ENCODE measurements at places on chromosomes 13 and 19.
A peak's percentile ranks its signal among the peaks of the same experiment; 100 is the strongest.

GRCh38 chr13:72145383-72145782, 278.4 kb upstream of the DACH1 start:
- no peak for DNase-seq

DNA sequence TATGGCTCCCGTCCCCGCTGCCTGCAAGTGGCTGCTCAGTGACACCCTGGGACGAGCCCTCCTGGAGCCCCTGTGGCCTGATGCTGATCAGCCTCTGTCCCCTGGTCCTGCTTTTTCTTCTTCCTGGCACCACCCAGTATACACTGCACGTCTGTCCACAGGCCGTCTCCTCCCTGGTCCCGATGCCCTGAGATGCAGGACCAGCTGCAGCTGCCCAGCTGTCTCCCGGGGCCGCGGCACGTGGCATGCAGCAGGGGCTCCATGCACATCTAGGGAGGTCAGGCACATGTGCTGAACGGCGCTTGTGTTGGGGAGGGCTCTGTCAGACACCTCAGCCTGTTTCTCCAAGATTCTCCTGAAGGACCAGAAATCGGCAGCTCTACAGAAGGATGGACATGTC, 30.2 kb downstream of the ZFR2 start:
- no peak for DNase-seq

GRCh38 chr19:48975947-48976847, 11.1 kb downstream of the FTL start:
- no peak for DNase-seq

- no peak for DNase-seq
These were observed 35.5 kb upstream of the LDLR start for GRCh38 chr19:11053817-11054195.

- DNase-seq = no peak
These were observed 1486.8 kb downstream of the EFNB2 start for GRCh38 chr13:105048677-105049076.

DNA sequence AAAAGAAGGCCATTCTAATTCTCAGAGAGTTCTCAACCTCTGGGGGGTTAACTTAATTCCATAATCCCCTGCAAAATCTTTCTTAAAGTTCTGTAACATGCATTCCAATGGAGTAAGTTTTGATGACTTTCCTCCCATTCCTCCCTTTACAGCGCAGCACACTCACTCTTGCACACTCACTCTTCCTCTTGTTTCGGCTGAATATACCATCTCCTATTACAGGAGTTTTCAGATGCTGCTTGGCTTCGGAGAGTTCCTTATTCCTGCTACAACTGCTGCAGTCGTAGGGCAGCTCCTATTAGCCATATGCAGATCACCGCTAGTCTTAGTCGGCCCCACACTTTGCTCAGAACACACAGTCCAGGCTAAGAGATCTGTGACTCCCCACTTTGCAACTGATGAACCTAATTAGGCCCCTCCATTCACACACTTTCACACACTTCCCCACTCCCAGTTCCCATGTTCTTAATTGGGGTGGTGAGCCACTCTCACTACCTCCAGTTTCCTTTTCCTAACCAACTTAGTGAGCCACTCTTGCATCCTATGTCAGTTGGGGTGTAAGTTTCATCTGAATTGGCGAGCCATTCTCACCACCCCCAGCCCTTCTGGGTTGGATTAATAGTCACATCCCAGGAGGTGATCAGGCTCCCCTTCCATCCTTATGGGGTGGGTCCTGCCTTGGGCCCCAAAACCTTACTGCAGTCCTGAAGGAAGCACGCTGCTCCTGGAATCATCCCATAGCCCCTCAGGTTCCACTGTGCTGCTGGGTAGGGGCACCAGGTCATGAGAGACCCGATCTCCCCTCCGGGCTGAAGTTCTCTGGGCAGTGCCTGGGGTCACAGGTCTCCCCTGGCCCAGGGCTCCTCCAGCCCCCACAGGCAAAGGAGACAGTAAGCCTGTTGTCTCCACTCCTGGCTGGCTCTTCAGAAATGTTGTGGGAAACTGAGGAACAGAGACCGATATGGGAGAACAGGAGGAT, 53.9 kb downstream of the OR10H4 start:
- no peak for DNase-seq

- no peak for DNase-seq
These were observed 24.1 kb upstream of the WDR18 start for GRCh38 chr19:960020-960419.

- no peak for DNase-seq
These were observed 214.0 kb downstream of the ENOX1 start for GRCh38 chr13:43572656-43573360.

DNA sequence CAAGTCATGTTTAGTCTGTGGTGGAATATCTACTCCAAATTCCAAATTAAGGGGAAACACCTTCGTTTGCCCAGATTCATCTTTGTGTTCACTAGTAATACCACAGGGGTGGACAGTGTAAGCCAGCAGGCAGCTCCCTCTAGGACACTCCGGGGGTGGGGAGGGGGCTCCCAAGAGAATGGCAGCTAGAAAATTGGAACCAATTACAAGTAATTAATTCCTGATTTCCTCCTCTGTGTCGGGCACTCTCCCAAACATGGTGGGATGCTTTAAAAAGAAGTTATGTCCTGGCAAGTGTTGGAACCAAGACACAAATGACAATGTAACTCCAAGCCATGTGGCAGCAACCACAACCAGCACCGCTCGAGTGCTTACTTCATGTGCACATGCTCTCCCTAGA, 5.9 kb downstream of the COL4A1 start:
- DNase-seq = no peak

DNA sequence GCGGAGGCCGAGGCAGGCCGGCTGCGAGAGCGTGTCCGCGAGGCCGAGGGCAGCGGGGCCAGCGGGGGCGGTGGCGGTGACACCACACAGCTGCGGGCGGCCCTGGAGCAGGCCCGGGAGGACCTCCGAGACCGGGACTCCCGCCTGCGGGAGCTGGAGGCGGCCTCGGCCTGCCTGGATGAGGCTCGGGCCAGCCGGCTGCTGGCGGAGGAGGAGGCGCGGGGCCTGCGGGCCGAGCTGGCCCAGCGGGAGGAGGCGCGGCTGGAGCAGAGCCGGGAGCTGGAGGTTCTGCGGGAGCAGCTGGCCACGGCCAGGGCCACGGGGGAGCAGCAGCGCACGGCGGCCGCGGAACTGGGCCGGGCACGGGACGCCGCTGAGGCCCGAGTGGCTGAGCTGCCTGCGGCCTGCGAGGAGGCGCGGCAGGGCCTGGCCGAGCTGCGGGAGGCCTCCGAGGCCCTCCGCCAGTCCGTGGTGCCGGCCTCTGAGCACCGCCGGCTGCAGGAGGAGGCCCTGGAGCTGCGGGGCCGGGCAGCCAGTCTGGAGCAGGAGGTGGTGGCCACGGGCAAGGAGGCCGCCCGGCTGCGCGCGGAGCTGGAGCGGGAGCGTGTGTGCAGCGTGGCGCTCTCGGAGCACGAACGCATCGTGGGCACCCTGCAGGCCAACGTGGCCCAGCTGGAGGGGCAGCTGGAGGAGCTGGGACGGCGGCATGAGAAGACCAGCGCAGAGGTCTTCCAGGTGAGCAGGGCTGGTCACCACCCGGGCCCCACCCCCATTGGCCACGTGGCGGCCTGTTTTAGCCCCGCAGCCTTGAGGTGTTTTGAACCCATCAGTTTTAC, 11.7 kb upstream of the EBI3 start:
- DNase-seq = no peak

- peak; percentile 86 for DNase-seq
These were observed 1.4 kb downstream of the RASA3 start for GRCh38 chr13:114130837-114131582.

- DNase-seq = no peak
These were observed 1.1 kb upstream of the MISP start for GRCh38 chr19:749811-750210.

GRCh38 chr19:34847393-34847792, 74.4 kb upstream of the ZNF599 start:
- DNase-seq = no peak

DNA sequence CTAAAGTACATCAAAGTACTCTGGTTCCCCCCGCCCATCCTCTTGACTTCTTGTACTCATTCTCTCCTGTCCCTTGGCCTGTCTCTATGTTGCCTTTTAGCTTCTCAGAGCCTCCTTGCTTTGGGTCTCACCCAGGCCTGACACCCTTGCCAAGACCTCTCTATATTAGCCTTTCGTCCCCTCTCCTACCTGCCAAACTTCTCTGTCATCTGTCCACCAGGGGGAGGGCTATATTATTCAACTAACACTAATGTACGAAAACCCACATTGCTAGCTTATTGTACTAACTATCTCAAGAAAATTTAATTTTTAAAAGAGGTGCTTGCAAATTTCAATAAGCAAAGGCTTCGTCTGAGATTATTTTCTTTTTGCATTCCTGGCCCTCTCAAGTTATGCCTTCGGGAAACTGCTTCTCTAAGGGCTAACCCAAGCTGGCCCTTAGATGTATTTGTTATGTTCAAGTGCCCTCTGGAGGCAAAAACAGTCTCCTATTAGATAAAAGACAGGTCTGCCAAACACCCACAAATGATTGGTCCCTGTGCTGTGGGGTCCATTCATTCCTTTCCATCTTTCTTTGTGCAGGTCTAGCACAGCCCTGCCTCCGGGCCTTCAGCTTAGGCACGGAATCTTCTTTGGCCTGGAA, 6.3 kb upstream of the MRPS31 start:
- peak; percentile 93 for DNase-seq

DNA sequence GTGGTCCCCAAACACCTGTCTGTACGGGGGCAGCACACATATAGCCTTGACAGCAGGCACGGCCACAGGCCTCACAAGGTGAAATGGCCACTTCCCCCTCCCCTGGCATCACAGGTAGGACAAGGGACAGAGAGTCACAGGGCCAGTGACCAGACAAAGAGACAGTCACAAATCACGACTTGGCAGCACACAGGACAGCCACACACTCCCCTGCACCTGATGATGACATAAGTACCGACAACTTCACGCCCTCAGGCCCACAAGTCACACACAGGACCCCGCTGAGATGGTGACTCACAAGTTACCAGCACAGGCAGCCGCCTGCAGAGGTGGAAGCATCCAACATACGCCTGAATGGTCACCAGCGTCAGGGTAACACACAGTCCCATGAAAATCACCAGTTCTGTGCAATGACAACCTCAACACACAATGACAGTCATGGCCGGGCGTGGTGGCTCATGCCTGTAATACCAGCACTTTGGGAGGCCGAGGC, 16.5 kb downstream of the TYK2 start:
- DNase-seq = no peak

- DNase-seq = no peak
These were observed 9.4 kb downstream of the C19orf12 start for GRCh38 chr19:29705706-29706105.

- DNase-seq = peak; percentile 51
These were observed 224.8 kb downstream of the NHLRC3 start for GRCh38 chr13:39263033-39263432.

DNA sequence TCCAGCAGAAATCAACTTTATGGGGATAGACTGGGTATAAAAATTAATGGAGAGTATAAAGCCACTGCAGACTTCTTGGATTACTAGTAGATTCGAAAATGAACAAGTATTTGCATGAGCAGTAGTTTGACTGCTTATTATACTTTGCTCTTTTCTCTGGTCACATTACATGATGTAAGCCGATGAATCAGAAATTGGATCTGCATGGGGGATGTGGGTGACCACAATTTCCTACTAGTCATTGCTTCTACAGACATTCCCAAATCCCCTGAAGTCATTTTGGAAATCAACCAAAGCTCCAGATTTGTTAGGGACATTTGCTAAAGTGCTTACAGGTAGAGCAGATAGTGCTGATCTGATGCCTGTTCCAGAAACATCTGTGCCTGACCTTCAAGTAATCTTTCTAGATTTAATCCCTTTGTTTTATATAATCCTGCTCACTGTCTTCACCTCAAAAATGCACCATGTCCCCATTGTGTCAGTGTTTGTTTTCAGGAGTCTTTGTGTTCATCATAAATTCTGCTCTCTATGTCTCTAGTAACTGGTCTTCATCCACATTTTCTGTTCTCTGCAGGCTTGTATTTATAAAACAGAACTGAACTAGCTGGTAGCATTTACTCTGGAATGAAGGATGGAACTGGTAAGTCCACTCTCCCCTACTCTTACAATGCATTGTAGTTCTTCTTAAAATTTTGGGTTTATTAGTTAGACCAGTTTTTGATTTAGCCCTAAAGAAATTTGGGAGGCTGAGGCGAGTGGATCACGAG, 201.5 kb upstream of the CSNK1A1L start:
- DNase-seq = no peak

- no peak for DNase-seq
These were observed 1198.2 kb upstream of the PCDH9 start for GRCh38 chr13:68428292-68428691.

DNA sequence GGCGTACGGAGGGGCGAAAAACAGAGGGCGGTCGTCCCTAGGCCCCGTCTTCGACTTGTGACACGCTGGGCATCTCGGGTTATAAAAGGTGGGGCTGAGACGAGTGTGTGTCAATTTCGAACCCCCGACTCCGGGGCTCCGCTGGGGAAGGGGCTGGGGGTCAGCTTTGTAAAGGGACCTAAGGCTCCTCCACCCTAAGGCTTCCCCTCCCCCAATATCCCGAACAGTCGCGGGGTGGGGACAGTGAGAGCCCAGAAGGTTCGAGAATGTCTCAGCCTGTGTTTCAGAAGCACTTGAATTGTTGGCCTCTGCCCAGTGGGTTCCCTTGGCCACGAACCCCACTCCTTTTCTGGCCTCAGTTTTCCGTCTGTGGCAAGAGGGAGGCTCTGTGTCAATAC, 450 bp downstream of the SELENOW start:
- DNase-seq = no peak

GRCh38 chr13:98050041-98050466, 92.8 kb upstream of the FARP1 start:
- no peak for DNase-seq

GRCh38 chr19:21586311-21587116, 81.1 kb downstream of the ZNF429 start:
- no peak for DNase-seq

DNA sequence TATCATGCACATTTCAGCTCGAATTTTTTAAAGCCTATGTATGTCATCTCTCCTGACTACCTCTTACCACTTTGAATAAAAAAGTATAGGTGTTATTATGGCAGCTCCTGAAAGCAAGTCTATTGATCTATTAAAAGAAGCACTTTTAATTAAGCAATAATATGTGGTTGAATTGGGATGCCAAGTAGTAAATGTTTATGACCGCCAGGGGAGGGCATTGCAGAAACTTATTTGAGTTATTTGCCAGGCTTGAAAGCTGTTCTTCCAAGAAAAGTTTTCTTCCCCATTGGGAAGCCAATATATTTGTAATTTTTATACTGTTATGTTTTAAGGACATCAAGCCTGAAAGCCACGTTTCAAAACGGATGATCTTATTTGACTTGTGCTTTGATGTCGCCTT, 88.1 kb upstream of the SOX21 start:
- DNase-seq = no peak

DNA sequence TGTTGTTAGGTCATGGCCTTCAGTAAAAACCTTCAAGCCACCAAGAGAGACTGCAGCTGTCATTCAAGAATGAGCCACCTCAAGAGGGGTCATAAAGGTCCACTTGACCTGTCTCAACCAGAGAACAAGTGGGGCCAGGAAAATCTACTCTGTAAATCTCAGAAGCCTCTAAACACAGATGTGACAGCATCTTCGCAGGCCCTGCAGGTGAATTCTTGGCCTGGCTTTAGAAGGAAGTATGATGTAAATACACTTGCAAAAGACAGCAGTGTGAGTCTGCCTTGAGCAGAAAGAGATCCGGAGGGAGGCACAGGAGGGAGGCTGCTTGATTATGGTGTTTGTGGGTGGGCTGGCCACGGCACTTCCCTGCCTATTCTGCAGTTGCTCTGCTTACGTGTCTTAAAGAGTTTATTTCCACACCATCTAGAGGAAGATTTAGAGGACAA, 1082.9 kb downstream of the UQCRFS1 start:
- DNase-seq = no peak

GRCh38 chr13:31069808-31070534, 91.7 kb downstream of the HSPH1 start:
- DNase-seq = no peak

GRCh38 chr19:28869459-28869858, 343.5 kb downstream of the UQCRFS1 start:
- no peak for DNase-seq

Measured in AML-193 (cell line).